ENCODE measurements at places on chromosomes 5 and 9.

DNA sequence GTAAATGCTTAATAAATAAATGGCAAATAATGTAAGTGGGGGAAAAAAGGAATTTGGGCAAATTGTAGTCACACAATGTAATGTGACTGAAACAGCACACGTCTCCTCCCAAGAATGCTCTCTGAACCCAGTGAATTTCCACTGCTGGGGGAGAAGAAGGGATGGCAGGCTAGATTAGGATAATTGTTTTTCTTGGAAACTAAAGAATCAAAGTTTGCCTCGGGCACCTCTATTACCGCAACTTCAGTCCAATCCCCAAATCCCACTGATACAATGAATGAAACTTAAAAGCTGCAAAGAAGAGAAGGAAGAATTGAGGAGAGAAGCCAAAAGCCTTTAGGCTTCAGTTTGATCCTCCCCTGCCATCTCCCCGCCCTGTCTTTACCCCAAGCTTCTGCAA lies 423.2 kb upstream of the PAPPA start:
- no peak for DNase-seq

DNA sequence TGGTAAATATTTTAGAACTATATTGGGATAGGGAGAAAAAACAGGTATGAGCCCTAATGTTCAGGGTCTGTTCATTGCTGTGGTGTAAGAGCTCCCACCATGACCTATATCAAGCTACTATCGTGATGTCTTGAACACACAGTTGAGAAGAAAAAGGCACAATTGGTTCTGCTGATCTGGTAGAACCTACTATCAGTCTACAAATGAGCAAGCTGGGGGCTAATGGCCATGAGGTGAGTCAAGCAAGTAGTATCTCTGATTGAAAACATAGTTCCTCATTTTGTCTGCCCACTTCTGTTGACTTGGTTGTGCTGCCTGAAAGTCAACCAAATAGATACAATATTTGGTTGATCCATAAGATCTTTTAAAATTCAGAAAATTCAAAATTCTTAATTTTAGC lies 1026.3 kb downstream of the CDH12 start:
- no peak for DNase-seq

DNA sequence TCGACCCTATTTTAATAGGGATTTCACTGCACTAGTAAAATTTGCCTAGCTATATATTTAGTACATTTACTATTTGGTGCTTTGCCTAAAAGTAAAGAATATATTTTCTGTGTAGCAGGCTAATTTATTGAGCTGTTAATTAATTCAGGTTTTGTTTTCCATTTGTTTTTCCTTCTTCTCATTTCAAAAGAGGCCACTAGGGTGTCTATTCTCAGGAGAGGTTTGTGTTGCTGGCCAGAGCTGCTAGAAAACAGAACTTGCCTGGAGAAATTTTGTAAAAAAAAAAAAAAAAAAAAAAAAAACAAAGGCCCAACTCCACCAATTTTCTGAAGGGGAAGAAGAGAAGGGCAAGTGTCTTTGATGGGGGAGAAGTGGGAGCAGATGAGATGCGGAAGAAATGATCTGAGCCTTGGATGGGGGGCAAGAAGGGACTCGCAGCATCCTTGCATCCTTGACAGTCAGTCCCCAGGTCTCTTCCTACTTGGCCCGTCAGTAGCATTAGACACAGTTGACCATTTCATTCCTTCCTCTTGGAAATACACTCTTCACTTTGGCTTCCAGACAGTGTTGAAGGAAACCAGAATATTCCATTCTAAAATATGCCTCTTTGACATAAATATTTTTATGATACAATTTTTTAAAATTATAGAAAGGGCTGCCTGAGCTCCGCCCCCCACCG lies 318.5 kb downstream of the TRPM3 start:
- DNase-seq, result no peak

- peak; percentile 73 for DNase-seq
These were observed 20.5 kb downstream of the GFI1B start for GRCh38 chr9:132998831-132999635.

DNA sequence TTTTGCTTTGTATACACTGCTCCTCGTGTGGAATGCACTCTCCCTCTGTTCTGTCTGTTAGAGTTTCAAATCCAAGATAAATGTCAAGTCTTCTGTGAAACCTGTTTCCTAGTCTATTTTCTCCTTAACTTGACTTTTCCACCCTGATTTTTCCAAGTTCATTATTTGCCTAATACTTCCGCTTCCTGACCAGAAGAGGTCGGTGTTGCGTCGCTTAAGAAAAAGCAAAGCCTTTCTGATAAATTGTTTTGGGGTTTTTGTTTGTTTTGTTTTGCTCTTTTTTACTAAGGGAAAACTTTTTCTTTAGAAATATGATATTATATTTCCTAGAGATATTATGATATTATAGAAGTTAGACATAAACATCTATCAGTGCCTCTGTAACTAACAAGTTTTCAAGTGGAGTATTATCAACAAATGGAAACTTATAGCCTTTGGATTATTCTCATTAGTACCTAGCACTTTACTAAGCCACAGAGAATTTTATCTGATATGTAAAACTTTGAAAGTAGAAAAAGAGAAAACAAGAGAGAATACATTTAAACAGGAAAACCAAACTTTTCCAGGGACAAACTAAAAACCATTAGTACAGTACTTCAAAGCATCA lies 55.8 kb downstream of the PHAX start:
- DNase-seq, result no peak

DNA sequence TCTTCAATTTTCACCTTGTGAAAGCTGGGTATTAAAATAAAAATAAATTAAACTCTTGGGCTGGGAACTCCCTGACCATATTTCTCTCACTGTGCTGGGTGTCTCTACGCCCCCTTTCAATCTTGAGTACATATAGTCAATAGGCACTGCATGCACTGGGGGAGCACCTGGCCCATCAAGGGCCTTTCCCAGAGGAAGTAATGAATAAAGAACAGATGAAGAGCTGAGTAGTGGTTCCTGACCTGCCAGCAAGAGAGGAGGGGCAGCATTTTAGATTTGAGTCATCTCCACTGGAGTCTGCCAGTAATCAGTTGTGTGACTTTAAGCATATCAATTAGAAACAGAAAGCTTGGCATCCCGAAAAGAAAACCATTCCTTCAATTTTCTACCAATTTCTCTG lies 6.2 kb downstream of the MAPKAP1 start:
- DNase-seq, result no peak

- no peak for DNase-seq
These were observed 264.8 kb downstream of the CSNK1G3 start for GRCh38 chr5:123776761-123777160.

DNA sequence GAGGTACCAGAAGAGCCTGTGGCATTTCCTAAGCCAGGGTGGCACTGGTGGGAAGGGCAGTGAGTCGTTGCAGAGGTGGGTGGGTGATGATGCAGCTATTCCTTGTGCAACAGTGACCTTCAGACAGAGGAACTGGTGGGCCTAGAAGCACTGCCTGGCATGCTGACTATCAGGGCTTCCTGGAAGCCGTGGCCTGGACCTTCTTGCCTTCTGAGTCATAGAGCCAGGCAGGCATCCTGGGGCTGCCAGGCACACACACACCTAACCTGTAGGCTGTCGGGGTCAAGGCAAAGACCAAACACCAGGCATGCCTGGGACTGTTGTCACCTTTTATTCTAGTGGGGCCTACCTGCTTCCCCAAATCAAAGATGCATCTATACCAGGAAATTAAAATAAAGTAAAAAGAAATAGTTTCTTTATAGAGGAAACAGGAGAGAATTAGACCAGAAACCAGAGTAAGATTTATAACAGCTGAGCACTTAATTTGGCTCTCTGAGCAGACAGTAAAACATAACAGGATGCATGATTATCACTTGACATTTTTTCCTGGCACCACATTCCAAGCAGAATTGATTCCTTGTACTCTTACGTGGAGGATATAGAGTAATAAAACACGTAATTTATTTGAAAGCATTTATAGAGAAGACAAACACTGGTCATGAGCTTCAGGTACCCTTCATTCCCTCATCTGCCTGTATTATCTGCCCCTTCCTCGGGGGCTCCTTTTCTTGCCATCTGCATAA lies 25.1 kb downstream of the NANS start:
- DNase-seq, result no peak

- DNase-seq, result no peak
These were observed 10.0 kb downstream of the MAP1B start for GRCh38 chr5:72117307-72117706.

DNA sequence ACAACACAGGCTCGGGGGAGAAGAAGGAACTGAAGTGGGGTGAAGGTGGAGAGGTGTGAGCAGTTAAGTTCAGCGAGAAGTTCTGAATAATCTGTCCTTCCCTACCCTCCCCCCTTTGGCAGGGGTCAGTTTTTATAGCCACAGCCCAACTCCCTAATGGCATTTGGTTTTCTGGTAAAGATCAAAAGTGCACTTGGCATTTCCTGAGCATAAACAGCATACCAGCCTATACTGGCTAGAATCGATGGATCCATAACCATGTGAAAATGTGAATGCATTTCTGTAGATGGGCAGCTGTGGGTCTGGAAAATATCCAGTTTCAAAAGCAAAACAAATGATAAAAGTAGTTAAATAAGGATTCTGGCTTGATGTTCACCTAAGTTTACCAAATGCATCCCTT lies 410.9 kb downstream of the PLK2 start:
- DNase-seq, result no peak

DNA sequence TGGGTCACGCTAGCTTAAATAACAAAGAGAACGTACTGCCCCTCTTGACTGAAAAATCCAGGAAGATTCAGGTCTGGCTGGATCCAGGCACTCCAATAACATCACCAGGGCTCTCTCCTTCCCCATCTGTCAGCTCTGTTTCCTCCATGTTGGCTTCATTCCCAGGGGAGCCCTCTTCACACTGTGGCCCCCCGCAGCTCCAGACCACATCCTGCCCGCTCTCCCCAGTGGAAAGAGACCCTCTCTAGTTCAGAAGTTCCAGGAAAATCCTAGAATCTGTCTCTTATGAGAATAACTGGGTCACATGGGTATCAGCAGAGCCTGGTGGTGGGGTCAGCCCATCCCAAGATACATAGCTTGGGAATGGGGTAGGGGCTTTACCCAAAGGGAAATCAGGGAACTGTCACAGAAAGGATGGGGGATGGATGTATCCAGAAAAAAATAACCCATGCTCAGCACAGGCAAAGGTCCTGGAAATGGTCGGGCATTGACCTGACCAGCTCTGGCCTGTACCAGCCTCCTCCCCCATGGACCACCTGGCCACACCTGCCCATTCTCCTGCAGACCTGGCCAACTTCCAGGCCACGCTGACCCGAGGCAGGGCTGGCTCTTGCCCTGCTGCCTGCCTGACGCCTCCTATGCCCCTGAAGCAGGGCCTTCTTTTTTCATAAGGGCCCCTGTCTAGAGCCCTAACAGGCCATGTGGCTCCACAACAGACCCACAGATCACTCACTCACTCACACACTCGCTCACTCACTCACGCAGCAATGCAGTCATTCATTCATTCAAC lies 65.9 kb downstream of the COL23A1 start:
- DNase-seq, result no peak

- no peak for DNase-seq
These were observed 19.8 kb upstream of the MRNIP start for GRCh38 chr5:179878222-179879002.

Measured in kidney (tissue), 22 donors.